Esophagus squamous epithelium (tissue), 5 donors: ENCODE measurements at places on chromosomes 11 and 22.

DNA sequence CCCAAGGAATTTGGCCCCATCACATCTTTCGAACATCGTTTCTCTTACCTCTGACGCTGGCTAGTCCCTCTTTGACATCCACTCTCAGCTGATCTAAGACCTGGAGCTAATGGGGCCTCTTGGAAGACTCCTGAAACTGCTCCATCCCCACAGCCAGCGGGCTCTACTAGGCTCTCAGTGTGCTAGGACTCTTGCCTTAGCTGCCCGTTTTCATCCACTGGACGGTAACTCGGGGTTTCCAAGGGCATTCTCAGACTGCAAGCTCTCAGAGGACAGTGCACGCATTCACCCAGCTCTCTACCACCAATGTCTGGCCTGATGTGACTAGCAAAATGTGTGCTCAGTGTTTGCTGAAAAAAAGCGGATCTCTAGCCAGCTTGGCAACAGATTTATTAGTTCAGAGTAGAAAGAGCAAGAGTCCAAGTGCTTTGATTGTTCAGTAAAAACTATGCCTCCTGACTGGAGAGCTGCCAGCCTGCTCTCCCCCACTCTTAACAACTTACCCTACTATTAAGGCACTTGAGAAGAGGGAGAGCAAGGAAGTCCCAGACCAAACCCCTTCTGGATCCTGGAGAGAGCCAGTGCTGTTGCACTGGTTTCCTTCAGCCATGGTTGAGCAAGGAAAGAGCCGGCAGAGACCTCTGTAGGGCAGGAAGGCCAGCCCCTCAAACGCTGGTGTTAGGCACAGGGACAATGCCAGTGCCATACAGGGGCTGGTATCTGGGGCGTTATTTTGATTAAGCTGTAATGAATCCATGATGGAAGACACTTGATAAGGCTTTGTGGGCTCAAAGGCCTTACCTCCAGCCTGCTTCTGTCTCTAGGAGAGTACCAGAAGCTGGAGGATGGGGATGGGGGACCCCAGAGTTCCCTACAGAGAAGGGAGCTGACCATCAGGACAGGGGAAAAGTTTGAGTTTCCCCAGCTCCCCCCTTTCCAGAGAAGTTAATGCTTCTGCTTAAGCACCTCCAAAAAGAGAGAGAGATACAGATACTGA, 9.2 kb downstream of the RELA start:
- DNase-seq: no peak

DNA sequence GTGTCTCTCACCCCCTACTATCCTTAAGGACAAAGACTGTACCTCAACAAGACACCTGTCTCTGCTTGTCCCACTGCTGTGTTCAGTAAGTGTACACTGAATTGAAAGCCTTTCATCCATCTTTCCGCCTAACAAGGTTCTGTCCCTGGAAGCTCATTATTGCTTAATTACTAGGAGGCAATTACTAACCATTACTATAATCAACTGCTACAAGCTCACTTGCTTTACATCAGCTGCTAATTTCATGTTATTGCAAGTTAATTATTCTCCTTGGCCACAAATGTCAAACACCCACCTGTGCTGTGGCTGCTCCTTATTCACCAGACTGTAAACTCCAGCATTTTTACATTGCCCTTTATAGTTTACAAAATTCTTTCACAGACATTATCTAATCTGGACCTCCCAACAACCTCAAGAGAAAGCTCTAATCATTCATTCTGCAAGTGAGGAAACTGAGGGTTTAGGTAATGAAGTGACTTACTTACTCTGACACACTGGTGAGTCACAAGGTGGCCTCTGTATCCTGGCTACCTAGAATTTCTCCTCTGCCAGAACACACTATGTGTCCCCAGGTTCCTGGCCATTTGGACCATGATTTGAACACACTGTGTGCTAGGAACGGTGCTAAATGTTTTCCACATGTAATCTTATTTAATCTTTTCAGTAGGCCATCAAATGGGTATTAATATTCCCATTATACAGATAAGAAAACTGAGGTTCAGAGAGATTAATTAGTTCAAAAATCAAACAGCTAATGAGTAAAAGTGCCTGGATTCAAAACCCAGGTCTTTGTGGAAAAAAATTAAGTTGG, 66.7 kb downstream of the RAB30 start:
- DNase-seq: no peak

DNA sequence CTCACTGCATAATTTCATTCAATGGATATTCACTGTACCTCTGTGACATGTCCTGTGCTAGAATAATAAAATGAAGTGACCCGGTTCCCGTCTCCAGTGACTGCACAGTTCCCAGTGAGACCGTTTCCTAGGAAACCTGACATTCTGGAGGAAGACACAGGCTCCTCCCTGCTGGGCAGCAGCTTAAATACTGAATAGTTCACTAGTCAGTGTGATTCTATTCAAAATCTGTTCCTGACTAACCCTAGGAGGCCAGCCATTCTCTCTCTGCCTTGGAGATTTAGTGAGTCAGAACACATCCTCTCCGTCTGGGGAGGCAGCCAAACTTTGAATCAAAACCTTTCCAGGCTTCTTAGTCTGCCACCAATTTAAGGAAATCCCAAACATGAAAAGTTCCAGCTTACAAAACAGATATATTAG, 11.3 kb downstream of the TRIM66 start:
- DNase-seq: no peak

DNA sequence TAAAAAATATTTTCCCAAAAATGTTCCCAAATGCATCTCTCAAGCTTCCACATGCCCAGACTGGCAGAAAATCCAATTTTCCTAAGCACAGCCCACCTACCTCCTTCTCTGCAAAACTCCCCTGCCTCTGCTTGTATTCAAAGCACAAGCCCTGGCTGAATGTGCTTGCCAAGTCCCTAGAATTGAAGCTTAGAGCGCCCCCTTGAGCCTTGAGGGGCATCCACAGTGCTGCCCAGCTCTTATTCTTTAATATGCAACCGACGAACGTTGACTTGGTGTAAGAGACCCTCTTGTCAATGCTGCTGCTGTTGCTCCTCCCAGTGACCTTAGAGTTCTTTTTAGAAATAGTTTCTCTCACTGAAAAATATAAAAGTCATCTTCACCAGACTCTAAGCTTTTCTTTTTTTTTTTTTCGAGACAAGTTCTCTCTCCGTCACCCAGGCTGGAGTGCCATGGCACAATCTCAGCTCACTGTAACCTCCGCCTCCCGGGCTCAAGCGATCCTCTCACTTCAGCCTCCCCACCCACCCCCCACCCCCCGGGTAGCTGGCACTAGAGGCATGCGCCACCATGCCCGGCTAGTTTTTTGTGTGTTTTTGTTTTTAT, 63.5 kb upstream of the CAPRIN1 start:
- DNase-seq: no peak

DNA sequence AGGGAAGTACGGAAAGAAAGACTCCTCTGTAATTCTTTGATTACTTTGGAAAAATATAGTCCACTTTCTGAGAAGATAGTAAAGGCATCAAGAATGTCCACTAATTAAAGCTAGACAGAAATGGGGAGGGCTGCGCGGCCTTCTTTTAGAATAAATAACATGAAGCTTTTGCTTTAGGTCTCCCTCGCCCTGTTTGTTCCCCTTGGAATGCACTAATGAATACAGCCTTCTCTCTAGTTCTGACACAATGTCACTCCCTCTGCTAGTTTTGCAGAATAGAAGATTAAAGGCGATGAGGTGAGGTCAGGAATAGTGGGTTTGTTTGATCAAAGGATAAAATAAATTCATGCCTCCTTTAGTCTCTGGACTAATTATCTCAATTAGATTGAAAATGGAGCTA, 543.9 kb downstream of the OPCML start:
- no peak for DNase-seq

DNA sequence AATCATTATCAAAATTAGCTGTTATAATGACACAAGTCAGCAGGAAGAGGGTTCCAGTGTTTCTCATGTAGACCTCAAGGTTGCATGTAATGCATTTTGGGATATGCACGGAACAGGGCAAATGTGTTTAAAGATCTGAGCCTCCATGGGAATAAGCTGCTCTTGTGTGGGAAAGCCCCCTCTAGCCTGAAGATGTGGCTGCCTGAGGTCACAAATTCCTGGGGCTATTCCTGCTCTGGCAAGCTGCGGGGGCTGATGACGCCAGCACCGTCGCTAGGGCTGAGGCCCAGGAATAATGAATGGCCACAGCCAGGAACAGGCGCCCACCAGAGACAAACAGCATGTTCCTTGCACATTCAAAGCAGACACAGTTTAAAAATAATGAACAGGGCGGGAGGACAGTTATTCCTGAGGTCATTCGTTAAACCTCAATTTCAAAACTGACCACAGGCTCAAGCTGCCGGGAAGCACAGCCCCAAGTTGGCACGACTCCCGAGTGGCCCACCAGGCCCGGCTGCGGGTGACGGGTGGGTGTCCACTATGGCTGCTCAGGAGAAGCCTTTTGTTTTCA, 11.7 kb downstream of the OSBPL5 start:
- no peak for DNase-seq

GRCh38 chr11:1260023-1260501, 37.2 kb downstream of the MUC5B start:
- DNase-seq: no peak

- no peak for DNase-seq
Observed at GRCh38 chr11:69634590-69634989, 6.4 kb upstream of the CCND1 start.

GRCh38 chr11:72294616-72295395, 50.8 kb upstream of the PHOX2A start:
- no peak for DNase-seq

GRCh38 chr22:23691748-23692423, 1.1 kb downstream of the RGL4 start:
- no peak for DNase-seq

- DNase-seq: no peak
Observed at GRCh38 chr11:116650052-116650451, 122.7 kb downstream of the BUD13 start.

GRCh38 chr11:954392-955153, 28.9 kb downstream of the AP2A2 start:
- no peak for DNase-seq

GRCh38 chr11:123903932-123904331, 2.0 kb downstream of the OR8D4 start:
- DNase-seq: no peak

DNA sequence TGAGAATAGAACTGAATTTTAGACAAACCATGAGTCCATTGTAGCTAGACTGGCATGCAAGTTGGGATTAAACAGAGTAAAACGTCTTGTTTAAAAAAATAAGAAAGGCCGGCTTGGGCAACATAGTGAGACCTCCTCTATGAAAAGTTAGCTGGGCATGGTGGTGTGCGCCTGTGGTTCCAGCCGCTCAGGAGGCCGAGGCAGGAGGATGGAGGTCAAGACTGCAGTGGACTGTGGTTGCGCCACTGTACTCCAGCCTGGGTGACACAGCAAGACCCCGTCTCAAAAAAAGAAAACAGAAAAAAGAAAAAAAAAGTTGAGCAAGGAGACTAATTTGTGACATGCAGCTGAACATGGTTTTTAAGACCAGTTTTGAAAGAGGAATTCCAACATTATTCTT, 23.5 kb downstream of the CDPF1 start:
- DNase-seq: no peak

DNA sequence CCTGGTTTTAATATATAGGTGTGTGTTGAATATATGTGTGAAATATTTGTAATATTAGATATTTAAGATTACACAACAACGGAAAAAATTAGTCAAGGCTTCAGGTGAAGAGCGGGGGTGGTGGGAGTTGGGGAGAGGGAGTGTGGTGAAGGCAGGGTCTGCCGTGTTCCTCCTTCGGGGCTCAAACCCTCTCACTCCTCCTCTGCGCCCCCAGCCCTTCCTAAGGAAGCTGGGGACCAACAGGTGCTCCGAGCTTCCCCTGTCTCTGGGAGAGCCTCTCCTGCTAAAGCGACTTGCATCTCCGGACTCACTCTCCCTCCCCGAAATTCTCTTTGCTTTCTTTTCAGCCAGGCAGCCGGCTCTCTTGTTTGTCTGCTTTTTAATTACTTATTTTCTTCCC, 960 bp upstream of the CADM1 start:
- no peak for DNase-seq

GRCh38 chr11:103892603-103893002, 143.8 kb upstream of the DDI1 start:
- no peak for DNase-seq

DNA sequence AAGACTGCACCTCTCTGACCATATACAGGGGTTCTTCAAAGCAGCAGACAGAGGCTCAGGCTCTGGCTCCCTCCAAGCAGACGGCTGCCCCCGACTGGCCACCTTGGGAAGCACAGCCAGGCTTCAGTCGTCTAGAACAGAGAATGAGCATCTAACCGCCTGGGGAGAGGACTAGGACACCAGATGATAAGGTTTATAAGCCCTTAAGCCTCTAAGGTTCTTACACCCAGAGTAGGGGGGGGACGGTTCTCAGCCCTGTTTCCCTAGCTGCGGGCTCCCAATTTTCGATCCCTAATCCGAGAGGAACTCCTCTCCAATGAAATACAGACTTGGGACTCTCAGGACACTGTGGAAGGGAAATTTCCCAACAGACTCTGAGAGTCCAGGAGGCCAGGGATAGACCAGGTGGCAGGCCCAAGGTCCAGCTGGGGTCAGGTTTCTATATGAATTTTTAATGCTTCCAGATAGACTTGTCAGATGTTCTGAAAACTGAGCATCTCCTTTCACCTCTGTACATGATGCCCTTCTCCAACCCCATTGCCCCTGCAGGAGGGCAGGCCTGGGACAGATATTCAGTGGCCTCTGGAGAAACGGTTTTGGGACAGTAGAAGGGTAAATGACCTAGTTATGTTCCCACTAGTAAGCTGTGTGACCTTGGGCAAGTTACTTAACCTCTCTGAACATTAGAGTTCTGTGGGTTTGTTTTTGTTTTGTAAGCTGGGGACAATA, 20.2 kb downstream of the RTN4RL2 start:
- DNase-seq: no peak

DNA sequence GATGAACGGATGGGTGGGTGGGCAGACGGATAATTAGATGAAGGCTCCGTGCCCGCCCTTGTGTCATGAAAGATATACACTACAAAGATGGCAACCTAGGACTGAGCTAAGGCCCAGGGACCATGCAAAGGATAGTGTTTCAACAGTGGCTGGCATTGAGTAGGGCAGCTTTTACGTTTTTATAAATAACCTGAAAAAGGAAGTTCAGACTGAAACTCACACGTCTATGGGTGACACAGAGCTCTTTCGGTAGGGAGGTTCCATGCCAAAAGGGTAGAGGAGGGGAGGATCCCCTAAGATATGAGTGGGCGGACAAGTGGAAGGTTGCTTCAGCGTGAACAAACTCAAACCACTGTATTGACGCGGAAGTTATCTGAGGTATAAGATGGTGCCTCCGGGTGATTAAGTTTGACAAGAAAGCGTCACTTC, 90.5 kb downstream of the UBASH3B start:
- no peak for DNase-seq

DNA sequence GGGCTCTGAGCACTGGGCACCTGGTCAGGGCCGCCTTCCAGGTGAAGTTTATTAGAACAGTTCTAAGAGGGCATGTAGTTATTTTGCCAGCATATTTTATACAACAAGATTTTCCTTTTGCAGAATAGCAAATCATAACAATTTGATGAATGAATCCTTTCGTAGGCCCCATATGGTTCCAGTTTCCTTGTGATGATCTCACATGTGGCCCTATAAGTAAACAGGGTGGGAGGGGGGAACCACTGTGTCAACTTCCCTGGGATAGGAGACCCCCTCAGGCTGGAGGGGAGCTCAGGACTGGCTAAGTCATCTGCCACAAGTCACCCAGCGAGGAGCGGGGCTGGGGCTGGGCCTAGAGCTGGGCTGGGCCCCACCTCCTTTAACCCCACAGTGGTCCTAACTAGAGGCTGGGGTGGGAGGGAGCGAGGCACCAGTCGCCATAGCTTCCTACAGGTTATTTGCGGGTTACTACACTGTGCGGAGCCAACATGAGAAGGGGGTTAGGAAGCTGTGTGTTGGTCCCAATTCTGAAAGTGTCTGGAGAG, 4.2 kb downstream of the FBLN1 start:
- no peak for DNase-seq

- DNase-seq: no peak
Observed at GRCh38 chr11:62062223-62062861, 61.5 kb upstream of the INCENP start.
